CD4-positive, alpha-beta T cell (primary cell): ENCODE measurements at places on chromosomes 2 and 18. TPM values are rescaled to one million over a fixed set of nuclear protein-coding genes. Genes with fewer than 3 reads are reported as not detected.

GRCh38 chr2:929011-929735, 21.5 kb upstream of the SNTG2 start:
- DNase-seq: no peak

DNA sequence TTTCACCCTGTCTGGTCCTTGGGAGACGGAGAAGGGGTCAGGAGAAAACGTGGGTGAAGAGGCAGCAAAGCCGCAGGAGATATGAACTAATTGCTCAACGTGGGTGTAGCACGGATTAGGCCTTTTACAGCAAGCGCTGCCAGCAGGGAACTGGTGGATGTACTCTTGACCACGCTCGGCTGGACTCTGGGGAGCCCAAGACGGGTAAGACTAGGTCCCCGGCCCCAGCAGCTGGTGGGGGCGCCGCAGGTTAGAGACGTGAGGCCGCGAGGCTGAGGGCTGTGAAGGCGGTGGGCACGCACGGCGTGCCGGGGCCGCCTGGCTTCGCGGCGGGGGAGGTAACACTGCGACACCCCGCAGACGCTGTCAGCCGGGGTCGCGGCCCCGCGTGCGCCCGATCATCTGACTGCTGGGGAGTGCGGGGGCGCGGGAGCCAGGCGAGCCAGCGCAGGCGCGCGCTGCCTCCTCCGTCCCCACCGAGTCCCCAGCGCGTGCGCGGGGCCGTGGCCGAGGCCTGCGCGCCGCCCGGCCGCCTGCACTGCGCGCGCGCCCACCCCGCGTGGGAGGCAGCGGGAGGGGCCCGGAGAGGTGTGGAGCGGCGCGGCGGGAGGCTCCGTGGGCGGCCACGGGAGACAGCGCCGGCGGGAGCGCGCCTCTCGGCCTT, at the start of gene CLIP4:
Gene CLIP4, plus strand, starts transcription at position 470 of the 664 bp plus-strand sequence. CDS start 5,974 bp downstream, outside the sequence.
- DNase-seq: peak; percentile 53

KCNF1 gene
- not detected for total RNA-seq

DNA sequence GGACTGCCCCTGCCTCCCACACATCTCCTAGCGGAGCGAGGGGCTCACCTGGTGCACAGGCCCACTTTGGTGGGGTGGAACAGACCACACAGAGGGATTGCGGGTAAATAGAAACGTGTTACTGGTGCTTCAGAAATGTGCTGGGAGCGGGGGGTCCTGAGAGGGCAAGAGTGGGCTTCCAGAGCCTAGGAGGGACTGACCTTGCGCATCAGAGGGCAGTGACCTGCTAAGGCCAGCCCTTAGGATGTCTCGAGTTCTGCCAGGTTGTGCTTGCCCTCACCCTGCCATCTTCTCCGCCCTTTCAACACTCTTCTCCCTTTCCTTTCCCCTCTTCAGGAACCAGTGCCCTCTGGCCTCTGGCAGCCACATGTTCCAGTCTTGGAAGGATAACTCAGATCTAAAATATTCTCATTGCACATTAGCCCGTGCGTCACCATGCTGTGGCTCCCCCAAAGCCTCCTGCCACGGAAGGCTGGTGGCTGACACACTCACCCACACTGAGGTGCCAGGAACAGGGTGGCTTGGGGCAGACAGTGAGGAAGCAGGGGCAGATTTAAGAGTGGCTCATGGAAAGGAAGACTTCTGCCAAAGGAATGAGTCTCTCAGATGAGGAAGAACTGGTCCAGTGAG, 89.6 kb downstream of the MCFD2 start:
- DNase-seq: no peak

DNA sequence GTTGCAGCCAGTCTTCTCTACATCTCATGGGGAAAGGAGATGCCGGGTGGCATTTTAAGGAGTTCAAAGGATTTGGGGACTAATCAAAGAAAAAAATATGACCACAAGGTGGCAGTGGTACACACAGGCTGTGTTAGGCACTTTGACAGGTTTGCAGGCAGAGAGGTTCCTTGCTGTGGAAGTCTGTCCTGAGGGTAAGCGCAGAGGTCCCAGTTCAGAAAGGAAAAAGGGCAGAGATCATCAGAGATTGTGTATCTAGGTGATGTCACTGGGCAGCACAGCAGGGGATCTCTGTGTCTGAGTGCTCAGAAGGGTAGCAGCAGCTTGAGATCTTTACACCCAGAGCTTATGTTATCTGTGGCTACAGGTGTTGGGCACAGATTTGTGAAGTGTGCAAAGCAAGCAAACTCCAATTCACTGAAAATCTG, 231.4 kb downstream of the LRRTM1 start:
- no peak for DNase-seq

AQP4 gene
- not detected for total RNA-seq

- no peak for DNase-seq
These were observed 18.6 kb downstream of the RMC1 start for GRCh38 chr18:23521907-23522306.

GRCh38 chr2:50720697-50721315, 311.1 kb downstream of the NRXN1 start:
- no peak for DNase-seq

GRCh38 chr2:36223259-36223658, 132.3 kb upstream of the CRIM1 start:
- DNase-seq: no peak

DNA sequence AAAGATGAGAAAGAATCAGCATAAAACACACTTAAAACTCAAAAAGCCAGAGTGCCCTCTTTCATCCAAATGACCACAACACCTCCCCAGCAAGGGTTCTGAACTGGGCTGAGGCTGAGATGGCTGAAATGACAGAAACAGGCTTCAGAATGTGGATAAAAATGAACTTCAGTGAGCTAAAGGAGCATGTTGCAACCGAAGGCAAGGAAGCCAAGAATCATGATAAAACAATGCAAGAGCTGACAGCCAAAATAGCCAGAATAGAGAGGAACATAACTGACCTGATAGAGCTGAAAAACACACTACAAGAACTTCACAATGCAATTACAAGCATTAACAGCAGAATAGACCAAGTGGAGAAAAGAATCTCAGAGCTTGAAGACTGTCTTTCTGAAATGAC, 12.2 kb upstream of the PSMA8 start:
- DNase-seq: no peak

DNA sequence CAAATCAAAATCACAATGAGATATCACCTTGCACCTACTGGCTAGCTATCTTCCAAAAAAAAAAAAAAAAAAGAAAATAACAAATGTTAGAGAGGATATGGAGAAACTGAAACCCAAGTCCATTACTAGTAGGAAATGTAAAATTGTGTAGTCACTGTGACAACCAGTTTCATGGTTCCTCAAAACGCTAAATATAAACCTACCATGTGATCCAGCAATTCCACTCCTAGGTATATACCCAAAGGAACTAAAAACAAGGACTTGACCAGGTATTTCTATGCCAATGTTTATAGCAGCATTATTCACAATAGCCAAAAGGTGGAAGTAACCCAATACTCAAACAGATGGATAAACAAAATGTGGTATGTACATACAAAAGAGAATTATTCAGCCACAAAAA, 11.7 kb upstream of the SCRN3 start:
- no peak for DNase-seq

EML6 gene
- total RNA-seq: 0.34 TPM

DNA sequence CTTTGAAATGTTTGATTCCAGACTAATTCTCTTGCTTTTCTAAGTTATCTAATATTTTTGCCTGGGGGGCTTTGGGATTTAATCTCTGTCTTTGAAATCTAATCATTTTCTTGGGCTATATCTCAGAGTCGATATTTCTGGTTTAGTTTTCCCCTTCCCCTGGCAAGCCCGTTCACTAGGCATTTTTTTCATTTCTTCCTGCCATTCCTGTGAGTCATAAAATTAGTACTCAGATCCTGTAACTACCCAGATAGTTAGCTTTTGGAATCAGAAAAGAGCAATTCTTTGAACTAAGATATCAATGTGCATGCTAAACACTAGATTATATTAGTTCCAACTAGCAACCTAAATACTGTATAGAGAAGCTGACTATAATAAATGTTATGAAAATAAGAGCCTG, 29.4 kb upstream of the RNF149 start:
- DNase-seq: no peak

- DNase-seq: no peak
These were observed 387.8 kb downstream of the CDH7 start for GRCh38 chr18:66138642-66139041.

GRCh38 chr2:65025453-65026123, 30.6 kb upstream of the CEP68 start:
- no peak for DNase-seq

- no peak for DNase-seq
These were observed 10.9 kb downstream of the TMEM87B start for GRCh38 chr2:112065966-112066365.

- no peak for DNase-seq
These were observed 111.6 kb downstream of the RNF144A start for GRCh38 chr2:7028846-7029245.

TSPYL6 gene
- total RNA-seq: not detected

IL18R1 gene
- total RNA-seq: 9.1 TPM

DNA sequence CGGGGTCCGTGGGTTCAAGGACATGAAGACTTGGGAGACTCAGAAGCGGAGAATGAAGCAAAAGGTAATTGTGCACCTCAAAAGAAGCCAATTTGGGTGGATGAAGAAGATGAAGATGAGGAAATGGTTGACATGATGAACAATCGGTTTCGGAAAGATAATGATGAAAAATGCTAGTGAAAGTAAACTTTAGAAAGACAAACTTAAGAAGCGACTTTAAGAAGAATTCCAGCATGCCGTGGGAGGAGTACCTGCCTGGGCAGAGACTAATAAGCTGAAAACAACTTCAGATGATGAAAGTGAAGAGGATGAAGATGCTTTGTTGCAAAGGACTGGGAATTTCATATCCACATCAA, 43.5 kb downstream of the PSTPIP2 start:
- no peak for DNase-seq

DNA sequence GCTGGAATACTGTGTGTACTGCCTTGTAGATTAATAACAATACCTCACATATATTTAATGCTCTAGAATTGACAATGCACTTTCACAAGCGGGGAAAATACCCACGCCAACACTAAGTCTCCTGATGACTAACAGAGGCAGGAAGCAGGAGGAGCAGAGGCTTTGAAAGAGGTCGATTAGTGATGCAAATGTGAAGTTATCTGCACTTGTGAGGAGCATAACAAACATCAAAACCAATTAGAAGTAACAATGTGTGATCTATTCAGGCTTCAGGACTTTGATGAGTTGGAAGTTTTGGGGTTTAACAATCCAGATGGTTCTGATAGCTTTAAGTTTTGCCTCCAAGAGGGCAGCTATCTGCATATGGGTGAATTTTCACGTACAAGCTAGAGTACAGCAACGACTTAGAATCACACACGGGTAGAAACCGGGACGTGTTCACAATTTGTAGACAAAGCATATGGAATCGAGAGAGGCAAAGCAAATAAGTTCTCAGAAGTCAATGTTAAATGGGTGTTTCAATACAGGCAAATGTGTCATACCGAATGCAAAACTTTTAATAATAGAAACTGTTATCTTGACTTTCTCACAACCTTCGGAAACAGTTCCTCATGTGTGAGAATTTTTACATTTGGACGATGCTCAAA, 114.5 kb downstream of the METTL8 start:
- peak; percentile 12 for DNase-seq

DNA sequence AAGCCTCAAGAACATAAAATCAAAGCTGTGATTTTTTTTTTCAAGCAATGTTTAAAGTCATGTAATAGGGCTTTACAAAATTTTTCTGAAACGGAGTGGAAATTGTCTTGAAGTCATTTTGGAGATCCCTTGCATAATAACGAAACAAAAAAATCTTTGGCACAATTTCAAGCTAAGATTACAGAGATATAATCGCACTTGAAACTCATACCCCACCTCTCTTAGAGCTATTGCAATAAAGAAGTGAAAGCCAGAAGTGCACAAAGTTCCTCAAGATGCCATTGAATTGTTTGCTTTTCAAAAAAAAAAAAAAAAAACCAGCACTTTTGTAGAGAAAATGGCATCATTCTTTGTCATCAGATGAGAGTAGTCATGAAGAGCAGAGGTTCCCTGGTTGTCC, 152.3 kb downstream of the PAX3 start:
- DNase-seq: no peak

DNA sequence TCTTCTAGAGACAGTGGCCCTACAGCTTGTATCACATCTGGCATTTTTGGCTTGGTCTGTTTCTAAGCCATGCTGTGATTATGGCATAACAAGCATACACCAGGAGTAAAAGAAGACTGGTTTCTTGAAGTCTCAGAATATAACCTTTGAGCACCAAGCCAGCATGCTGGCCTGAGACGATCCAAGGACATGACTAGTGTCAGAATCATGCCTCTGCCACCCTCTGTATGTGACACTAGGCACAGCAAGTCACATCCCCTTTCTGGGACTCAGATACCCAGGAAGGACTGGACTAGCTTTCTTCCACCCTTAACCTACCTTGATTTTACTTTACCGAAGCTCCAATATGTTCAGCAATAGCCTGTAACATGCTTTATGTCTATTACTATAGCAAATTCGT, 345.5 kb downstream of the SETBP1 start:
- no peak for DNase-seq

GRCh38 chr18:52764316-52764715, 424.3 kb downstream of the DCC start:
- no peak for DNase-seq

DNA sequence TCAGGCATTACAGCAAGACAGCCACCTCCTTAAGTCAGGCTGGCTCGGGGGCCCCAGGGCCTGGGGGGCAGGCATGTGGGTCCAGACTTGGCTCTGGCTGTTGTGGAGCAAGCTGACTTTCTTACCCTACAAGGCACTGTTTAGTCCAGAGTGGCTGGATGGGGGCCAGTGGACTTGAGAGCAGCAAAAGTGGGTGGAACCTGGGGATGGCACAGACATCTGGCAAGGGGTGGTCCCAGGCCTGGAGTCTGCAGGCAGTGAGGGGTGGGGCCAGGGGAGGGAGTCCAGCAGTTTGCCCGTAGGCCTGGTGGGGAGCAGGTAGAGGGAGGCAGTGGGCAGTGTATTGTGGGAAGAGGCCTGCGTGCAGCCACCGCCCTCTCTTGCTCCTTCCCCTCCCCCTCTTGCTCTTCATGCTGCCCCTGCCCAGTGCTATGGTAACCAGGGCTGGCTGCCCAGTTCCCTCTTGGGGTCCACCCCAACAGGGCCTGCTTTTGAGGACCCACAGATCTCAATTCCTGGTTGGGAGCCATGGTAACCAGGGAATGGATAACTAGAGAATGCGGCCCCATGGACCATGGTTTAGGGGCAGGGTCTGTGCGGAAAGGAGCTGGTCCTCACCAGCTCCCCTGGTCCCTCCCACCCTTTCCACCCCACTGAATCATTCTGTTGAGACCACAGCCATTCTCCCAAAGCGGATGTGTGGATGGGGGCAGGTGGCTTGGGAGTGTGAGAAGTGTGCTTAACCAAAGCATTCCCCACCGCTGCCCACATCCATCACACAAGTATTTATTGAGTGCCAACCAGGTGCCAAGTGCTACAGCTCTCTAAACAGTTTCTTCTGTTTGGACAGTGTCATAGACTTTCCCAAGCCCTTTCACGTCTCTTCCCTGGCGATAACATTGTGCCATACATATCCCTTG, 19.3 kb downstream of the SPEG start:
- DNase-seq: no peak

CLEC4F gene
- not detected for total RNA-seq

UPP2 gene
- total RNA-seq: not detected
